ENCODE measurements at places on chromosomes 2 and 18. TPM values are rescaled to one million over a fixed set of nuclear protein-coding genes. Genes with fewer than 3 reads are reported as not detected.

DNA sequence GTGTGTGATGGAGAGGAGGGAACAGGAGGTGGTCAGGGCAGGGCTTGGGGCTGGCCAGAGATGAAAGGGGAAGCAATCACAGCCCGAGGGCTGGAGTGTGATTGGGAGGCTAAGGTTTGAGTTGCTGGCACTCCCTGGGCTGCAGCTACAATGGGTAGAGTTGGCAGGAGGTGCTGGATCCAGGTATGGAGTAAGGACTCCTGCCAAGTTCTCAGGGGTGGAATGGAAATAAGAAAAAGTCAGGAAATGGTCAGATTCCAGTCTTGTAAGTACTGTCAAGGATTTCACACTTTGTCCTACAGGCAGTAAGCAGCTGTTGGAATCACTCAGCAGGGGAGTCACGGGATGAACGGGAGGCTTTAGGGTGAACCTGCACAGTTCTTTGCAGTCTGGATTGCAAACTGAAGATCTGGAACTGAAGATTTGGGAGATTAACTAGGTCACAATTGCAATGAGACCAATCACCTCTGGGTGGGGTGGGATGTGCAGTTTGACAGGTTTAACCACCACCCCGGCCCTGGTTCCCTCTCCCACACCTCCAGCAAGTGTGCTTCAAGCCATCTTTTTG, 10.9 kb upstream of the INPP5D start:
- DNase-seq = no peak

DNA sequence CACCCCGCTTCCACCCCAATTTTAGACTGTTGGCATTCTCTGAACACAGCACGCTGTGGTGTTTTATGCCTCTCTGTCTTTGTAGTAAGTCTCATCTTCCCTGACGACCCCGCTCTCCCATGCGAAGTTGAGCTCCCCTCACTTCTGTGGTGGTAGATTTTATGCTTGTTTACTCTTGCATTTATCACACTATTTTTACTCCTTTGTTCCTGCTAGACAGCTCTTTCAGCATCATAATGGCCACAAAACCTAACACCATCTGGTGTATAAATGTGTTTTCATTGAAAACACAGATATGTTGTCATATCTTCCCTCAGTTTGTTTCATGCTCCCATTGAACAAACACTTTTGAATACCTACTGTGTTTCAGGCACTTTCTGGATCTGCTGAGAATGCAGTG, 57.1 kb downstream of the PKP4 start:
- DNase-seq = no peak

Gene HOXD8
- 0.49 TPM for total RNA-seq

Gene PPP4R1
- total RNA-seq = 86.4 TPM

Gene CCDC141
- total RNA-seq = not detected

Gene ANTXR1
- 38.6 TPM for total RNA-seq

- no peak for DNase-seq
Observed at GRCh38 chr2:134865067-134865787, 26.8 kb downstream of the ACMSD start.

Gene ANKRD44
- 10.3 TPM for total RNA-seq

Gene PREB
- 74.8 TPM for total RNA-seq
